ENCODE measurements at places on chromosomes 6 and 20.

DNA sequence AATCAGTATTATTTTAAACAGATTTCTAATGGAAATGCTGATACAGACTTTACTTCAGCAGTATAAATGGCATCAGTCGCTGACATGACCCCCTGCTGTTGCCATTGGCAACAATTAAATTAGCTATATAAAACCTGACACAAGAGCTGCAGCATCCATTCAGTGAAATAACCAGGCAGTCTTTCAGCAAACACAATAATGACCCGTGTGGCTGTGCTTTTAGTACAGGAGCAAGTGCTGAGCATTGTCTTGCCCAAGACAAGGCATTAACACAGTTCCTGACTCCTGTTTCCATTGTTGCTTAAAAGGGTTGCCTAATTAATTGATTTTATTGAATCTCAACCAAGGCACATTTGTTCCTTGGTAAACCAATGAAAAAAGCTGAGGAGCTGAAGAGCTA is 382.1 kb downstream of the HACE1 start:
- DNase-seq: no peak

- DNase-seq: peak; percentile 56
Measured at GRCh38 chr20:48823960-48824498, 3.8 kb downstream of the PREX1 start.

- no peak for DNase-seq
Measured at GRCh38 chr6:165988302-165988756, 179.3 kb downstream of the TBXT start.

- no peak for DNase-seq
Measured at GRCh38 chr20:14069796-14070195, 74.5 kb downstream of the MACROD2 start.

GRCh38 chr20:58313396-58313795 is 3.9 kb downstream of the RAB22A start:
- DNase-seq: no peak

- no peak for DNase-seq
Measured at GRCh38 chr6:47424436-47424836, 53.2 kb upstream of the CD2AP start.

GRCh38 chr20:3889489-3890397 is 556 bp downstream of the PANK2 start:
- peak; percentile 13 for DNase-seq

GRCh38 chr6:24064106-24064505 is 61.9 kb upstream of the NRSN1 start:
- DNase-seq: no peak

DNA sequence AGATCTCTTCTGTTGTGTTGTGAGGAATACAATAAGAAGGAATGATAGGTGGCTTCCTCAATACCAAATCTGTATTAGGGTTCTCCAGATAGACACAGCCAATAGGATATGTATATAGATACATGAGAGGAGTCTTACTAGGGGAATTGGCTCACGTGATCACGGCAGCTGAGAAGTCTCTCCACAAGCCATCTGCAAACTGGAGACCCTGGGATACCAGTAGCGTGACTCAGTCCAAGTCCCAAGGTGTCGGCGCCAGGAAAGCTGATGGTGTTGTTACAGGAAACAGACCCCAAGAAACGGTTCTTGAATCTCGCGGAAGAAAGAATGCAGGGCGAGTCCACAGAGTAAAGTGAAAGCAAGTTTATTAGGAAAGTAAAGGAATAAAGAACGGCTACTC is 61.4 kb downstream of the SYTL3 start:
- DNase-seq: no peak

DNA sequence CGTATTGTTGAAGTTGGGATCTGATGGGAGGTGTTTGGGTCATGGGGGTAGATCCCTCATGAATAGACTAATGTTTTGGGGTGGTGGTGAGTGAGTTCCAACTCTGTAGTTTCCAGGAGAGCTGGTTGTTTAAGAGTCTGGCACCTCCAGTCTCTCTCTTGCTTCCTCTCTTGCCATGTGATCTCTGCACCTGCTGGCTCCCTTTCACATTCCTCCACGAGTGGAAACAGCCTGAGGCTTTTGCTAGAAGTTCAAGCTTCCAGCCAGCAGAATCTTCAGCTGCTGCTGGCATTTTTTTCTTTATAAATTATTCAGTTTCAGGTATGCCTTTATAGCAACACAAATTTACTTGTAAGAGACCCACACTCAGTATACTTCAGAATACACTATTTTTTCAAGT is 1021.6 kb downstream of the EYS start:
- DNase-seq: no peak

DNA sequence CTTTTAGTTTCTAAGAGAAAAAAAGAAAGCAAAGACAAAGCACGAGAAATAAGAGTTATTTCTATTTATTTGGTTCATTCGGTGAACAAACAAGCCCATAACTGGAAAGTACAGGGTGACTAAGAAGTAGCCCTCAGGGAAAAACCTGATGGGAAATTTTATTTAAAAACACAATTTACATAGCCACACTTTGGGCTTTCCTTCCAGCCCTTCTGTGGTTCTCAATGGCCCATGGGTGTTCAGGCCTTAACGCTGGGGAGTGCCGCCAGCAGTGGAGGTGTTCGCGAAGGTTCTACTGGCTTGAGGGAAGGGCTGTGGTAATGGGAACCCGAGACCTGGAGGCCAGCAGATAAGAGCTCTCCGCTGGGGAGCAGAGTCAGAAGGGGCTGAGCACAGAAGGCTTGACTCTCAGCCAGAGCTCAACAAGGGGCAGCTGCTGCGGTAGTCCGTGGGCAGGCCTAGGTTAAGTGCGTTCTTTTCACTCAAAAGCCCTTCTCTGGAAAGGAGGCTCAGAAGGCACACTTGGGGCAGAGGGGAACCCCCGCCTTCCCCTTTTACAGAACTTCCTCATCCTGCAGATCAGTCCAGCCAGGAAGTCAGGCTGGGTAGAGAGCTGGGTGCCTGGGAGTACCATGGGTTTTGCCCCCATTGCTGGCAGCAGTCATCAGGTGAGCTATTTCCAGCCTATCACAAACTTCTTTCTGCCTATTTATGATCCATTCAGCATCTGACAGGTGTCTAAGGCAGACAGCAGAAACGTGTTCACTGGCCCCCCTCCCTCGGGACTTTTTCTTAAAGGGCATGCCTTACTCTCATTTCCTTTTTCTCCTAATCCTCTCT is 8.8 kb upstream of the CD83 start:
- no peak for DNase-seq

- DNase-seq: no peak
Measured at GRCh38 chr20:47773371-47773786, 11.9 kb downstream of the SULF2 start.

- no peak for DNase-seq
Measured at GRCh38 chr20:59400708-59401107, 100.3 kb downstream of the EDN3 start.

DNA sequence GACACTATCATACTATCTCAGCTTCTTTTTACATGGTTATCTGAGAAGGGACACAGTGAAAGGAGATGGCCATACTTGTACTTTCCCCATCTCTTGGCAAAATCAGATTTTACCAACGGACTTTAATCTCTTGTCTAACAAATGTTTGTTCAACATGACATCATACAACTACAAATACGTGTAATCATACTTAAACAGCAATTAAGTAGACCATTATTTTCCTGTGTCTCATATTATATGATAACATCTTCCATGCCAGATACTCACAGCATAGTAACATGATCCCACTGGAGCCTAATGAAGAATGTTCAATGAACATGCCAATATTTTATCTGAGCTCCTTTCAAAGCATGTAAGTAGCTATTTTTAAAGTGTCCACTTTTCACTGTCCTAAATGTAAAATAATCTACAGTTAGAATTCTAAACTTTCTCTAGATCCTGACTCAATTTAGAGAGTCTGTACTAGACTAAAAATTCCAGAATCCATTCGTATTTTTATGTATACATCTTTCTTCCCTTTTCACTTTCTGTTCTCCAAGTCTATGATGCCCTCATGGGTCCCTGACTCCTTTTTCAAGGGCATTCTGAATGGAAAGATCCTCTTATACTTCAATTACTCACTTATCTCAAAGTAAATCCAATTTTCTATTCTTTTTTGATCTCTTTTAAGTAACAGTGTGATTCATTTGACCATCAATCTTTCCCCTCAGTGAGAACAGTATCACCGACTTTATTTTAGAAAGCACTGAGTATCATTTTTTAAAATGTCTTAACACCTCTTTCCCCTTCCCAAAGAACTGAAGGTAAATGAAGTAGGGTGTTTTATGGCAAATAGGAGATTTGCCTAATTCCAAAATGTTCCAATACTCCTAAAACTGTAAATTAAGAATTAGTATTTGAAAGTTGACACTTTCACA is 133.5 kb downstream of the CDK19 start:
- no peak for DNase-seq

- DNase-seq: no peak
Measured at GRCh38 chr20:25036331-25036936, 21.5 kb downstream of the ACSS1 start.

GRCh38 chr20:60960500-60960899 is 291.6 kb upstream of the CDH4 start:
- no peak for DNase-seq

DNA sequence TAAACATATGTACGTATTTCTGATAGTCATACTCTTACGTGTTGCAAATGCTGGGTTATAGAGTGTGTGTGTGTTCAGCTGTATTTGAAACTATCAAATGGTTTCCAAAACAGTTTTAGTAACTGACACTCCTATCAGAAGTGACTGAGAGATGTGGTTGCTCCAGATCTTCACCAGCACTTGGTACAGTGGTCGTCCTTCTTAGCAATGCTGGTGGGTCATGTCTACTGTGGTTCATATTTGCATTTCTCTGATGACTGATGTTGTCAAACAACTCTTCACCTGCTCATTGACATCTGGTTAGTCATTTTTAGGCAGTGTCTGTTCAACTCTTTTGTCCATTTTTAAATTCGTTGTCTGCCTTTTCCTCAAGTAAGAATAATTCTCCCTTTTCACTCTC is 259.3 kb downstream of the KIF16B start:
- DNase-seq: no peak

DNA sequence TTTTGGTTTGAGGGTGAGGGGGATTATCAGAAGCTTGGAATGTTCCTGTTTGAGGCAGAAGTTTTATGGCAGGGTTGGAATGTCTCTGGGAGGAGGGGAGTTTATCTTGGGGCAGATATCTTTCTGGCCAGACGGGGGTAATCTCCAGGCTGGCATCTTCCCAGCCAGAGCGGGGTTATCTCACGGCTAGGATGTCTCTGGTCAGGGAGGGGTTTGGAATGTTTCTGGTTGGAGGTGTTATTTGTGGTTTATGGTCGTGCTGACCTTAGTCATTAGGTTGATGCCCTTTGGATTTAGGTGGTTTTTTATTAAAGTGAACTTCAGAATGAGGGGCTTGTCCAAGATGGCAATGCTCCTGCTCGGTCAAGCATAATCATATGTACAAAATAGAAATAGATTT is 14.8 kb downstream of the PGK2 start:
- no peak for DNase-seq

DNA sequence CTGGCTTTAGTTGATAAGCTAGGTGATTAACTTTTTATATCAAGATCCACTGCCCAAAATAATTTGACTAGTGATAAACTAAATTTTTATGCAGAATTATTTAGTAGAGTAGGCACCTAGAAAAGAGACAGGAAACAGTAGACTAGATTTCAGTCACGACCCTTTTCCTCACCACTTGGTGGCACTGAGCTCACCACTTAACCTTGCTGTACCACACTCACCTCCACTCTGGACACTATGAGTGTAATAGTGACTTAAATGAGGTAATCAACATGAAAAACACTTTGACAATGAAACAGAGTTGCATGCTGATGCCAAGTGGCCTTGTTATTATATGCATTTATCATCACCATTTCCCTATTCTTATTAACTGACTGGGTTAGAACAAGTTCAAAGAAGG is 730.4 kb downstream of the KIF16B start:
- DNase-seq: no peak

DNA sequence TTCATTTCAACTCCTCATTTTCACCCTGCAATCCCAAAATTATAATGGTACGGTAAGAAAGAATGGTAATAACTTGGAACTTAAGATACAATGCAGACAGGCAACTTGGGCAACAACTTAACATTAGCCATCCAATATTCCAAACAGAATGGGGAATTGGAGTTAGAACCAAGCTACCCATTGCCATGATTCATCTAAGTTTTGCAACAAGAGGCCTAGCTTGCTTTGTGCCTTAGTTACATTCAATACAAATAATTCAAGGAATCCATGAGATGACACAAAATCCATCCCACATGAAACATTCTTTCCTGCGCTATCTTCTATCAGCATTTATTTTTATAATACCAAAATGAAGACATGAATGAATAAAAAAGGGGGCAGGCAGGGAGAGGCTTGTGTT is 28.4 kb downstream of the DCDC2 start:
- DNase-seq: no peak

DNA sequence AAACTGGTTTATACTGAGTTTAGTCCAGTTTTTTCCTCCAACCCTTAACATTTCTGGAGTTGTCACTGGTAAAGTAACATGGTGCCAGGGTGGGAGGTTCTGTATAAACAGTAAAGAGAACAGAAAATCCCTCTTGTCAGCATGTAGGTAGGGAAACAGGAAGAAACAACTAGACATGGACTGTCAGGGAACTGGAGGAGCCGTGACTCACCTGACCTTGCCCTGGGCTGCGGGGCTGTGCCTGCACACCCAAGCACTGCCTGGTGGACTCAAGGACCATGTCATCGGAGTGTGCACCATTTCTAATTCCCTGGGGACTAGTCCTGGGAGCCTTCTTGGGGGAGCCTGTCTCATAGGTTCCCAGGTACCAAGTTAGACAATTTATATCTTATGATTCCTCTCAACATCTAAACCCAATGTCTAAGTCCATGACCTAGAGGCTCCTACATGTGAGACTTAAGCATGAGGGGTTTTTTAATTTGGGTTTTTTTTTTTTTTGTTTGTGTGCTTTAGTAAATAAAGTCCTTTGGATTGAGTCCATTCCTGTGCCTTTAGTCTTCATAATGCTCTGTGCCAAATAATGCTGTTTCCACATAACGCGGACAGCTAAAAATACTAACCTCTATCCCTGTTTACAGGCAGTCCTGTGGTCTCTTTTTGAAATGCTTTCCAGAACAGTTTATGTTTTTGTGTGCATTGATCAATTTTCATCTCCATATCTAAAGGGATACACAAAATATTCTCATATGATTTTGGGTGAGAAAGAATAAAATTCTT is 136.9 kb upstream of the SUPT3H start:
- no peak for DNase-seq

- peak; percentile 24 for DNase-seq
Measured at GRCh38 chr20:44733341-44734069, 12.2 kb upstream of the KCNK15 start.

- no peak for DNase-seq
Measured at GRCh38 chr6:163941624-163941976, 527.1 kb downstream of the QKI start.

- DNase-seq: no peak
Measured at GRCh38 chr6:150683320-150683719, 83.6 kb downstream of the PLEKHG1 start.

DNA sequence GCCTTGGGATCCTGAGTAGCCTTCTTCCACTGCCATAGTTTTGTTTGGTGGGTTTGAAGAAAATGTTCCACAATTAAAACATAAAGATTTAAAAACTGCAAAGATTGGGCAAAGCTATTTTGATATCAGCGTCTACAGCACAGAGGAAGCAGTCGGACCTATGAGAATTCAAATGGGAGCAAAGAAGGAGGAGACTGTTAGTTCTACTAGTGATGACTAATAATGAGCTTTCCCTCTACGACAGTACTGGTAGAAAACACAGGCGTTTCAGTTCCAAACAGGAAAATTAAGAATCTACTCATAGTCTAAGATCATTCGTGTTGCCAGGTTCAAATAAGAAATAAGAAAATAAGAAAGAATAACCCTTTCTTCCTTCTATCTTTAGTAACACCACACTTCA is 121.2 kb downstream of the INSM1 start:
- no peak for DNase-seq
